BJ (cell line): ENCODE measurements at places on chromosomes 4 and X. TPM values are rescaled to one million over a fixed set of nuclear protein-coding genes. Genes with fewer than 3 reads are reported as not detected.

The TMEM131L gene
- 6.0 and 7.5 TPM in 2 replicates for polyA plus RNA-seq

The AR gene
- 11.4 and 13.9 TPM in 2 replicates for polyA plus RNA-seq

The CSAG2 gene
- polyA plus RNA-seq: not detected in 2 replicates

The ASB12 gene
- polyA plus RNA-seq: 0.06 TPM in 1 of 2 replicates, not detected in the other

The SOX3 gene
- polyA plus RNA-seq: not detected in 2 replicates

The DCAF12L2 gene
- not detected in 2 replicates for polyA plus RNA-seq

The NUP62CL gene
- polyA plus RNA-seq: not detected in 2 replicates

The MAML3 gene
- 1.6 and 1.9 TPM in 2 replicates for polyA plus RNA-seq

The WNK3 gene
- polyA plus RNA-seq: 0.06 and 0.12 TPM in 2 replicates

The BLOC1S4 gene
- 10.4 and 12.6 TPM in 2 replicates for polyA plus RNA-seq

The LDB2 gene
- polyA plus RNA-seq: 79.7 and 97.9 TPM in 2 replicates
